ENCODE measurements at places on chromosomes 3 and 15. TPM values are rescaled to one million over a fixed set of nuclear protein-coding genes. Genes with fewer than 3 reads are reported as not detected.

LRRC2 gene
- 1.5 TPM for total RNA-seq

ATP13A5 gene
- total RNA-seq: not detected

SOX14 gene
- not detected for total RNA-seq

NAALADL2 gene
- total RNA-seq: 21.1 TPM

ACKR2 gene
- total RNA-seq: 4.9 TPM

MLF1 gene
- 3.9 TPM for total RNA-seq

ETFA gene
- total RNA-seq: 289 TPM

ZNF609 gene
- total RNA-seq: 26.3 TPM
